AG04449 (cell line): ENCODE measurements at places on chromosomes 16 and 17.

DNA sequence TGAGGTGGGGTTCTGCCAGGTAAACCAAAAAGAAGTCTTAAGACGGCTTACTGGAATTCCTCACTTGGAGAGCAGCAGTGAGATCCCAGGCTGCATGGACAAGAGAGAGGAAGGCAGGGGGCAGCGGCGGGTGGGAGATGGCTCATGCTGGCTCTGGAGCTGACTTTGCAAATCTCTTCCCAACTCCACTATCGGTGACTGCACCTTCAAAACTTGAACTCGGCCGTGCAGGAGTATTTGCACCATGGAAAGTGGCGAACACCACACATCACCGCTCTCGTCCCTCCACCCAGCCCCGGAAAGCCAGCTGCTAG is 16.7 kb downstream of the CA5A start:
- no peak for DNase-seq

GRCh38 chr16:83390759-83391158 is 417.0 kb upstream of the HSBP1 start:
- DNase-seq, result no peak

DNA sequence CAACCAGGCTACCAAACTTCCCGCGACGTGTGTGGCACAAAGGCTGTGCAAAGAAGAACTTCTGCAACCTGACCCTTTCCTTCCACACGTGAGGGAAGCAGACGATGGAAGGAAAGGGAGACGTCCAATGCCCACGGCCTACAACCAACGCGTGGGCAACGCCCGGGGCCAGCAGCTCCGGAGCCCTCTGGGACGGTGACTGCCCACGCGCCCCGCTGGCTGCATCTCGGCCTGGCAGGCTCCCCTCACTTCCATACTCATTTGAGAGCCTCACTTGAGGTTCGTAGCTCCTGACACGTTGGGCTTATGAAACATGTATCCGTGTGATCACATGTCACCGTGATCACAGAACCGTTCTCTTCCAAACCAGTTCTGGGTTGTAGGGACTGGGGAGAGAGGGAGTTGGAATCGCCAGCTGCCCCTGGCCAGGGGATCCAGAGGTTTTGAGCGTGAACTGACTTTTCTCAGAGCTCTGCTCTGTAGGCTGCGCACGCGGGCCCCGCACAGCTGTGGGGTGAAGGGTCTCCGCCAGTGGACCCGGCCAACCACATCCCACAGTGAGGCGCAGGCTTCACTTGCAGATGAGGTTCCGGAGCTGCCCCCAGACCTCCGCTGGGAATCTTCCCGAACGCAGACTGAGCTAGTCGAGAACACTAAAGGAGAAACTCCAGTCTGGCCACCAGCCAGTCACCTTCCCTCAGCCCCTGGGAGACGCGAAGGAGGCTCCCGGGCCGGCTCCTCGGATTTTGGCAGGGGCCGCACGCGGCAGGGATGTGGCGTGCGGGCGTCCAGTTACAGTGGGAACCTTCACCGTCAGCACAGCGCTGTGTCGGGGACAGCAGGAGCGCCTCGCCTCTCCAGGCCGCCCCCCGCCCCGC is 1.0 kb downstream of the LMF1 start:
- DNase-seq, result no peak

DNA sequence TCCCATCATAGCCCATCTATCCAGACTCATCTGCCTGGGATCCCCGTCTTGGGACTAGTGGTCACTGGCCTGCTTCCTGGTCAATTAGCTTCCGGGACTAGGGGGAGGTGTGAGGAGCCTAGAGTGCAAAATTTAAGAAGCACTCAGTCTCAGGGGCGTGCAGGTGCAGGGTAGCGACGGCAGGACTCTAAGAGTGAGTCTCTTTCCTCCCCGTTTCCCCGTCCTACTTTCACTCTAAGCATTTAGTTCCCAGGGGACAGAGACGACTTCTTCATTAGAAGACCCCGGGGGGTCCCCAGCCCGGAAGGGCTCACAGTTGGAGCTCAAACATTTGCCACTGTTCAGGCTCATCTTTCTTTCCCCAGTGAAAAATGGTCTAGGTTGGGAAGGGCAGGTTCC is 677 bp upstream of the ZNHIT3 start:
- DNase-seq, result no peak

DNA sequence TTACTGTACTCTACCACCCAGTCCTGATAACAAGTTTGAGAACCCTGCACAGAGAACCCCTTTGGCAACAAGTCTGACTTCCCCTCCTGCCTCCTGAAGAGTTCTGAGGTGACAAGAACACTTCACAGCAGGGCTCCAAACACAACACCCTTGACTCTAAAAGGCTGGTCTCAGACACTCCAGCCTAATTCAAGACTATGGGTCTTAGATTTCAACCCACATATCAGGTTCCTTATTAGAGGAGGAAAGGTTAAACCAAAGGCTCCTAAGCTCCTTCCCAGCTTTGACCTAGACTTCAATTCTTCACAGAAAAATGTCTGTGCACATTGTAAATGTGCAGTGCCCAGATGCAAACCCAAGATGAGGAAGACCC is 23.0 kb downstream of the RANBP10 start:
- no peak for DNase-seq

- DNase-seq, result no peak
These were observed 9.7 kb downstream of the NXN start for GRCh38 chr17:969811-970355.
